ENCODE measurements at places on chromosomes 11 and 22.
A peak's percentile ranks its signal among the peaks of the same experiment; 100 is the strongest.

GRCh38 chr22:19815093-19815822 lies 39.4 kb downstream of the GNB1L start:
- no peak for DNase-seq

DNA sequence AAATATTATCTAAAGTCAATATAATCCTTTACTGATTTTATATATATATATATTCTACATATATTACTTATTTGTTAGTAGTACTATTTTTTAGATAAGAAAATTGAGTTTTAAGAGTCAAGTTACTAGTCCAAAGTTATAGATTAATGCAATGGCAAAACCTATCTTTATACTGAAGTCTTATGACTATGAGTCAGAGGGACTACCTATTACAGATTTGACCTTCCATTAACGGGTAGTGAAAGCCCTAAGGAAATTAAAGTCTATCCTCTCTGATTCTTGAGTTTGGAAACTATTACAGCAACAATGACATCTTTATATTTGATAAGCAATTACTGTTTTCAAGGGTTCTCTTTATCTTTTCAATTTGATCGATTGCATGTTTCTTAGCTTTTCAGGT lies 315.8 kb downstream of the CASP12 start:
- no peak for DNase-seq

DNA sequence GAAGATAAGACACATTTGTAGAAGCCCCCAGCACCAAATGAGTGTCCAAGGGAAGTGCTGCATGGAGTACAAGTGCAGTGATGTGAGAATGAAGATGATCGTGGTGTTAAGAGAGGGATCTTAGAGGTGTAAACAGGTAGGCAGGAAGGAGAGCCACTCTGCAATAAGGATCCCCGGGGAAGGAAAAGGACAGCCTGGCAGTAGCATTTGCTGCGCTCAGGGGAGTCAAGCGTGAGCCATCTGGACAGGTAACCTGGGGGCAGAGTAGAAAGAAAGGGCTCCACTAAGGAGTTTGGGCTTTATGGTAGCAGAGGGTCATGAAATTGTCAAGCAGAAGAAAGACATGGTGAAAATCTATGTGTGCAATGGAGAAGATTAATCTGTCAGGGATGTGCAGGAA lies 587.2 kb downstream of the BUD13 start:
- no peak for DNase-seq

- no peak for DNase-seq
Observed at GRCh38 chr11:116499396-116500003, 273.3 kb downstream of the BUD13 start.

DNA sequence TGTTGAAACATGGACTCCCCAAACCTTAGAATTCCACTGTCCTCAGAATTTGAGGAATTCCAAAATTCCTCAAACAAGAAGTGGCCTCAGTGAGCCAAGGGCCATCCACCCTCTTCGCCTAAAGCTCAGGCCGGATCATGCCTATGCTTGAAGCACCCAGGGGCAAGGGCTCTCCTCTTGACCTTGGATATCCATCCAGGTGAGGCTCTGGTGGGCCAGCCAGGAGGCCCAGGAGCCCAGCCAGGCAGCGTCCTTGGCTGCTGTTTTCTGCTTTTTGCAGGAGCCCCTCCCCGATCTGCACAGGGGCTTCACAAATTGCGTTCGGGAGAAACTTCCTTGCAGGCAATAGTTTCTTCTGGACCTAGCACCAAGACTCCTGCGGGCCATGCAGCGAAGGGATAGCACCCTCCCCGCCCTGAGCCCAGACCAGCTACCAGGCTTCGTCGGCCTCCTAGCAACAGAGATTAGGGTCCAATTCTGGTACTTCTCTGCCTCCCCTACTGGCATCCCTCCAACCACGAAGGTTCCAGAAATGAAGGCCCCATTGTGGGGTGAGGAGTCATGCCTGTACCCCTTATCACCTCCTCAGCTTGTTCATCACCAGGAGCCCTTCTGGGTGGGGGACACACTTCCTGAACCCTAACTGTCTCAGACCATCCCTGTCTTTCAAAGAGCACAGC lies 2.0 kb downstream of the PHLDA2 start:
- DNase-seq: no peak

DNA sequence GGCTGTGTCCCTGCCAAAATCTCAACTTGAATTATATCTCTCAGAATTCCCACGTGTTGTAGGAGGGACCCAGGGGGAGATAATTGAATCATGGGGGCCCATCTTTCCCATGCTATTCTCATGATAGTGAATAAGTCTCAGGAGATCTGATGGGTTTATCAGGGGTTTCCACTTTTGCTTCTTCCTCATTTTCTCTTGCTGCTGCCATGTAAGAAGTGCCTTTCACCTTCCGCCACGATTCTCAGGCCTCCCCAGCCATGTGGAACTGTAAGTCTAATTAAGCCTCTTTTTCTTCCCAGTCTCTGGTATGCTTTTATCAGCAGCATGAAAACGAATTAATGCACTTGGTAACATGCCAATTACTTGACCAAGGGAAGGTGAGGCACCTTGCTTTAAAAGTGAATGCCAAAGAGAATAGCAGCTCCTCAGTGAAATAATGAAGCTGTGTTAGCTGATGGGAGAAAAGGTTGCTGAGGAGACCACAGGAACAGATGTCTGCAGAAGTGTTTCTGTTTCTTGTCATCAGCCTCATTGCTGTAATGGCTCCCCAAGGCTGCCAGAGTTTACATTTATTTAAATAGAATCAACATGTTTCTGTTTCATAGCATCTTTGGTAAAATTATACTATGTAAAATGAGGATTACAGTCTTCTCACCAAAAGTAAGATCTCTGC lies 89.0 kb upstream of the CD44 start:
- DNase-seq: no peak

- no peak for DNase-seq
Observed at GRCh38 chr11:120236169-120237107, 3.5 kb upstream of the POU2F3 start.

GRCh38 chr11:45850446-45850845 lies 3.2 kb downstream of the CRY2 start:
- DNase-seq: no peak

GRCh38 chr11:35618497-35619115 lies 346 bp downstream of the FJX1 start:
- DNase-seq: no peak

DNA sequence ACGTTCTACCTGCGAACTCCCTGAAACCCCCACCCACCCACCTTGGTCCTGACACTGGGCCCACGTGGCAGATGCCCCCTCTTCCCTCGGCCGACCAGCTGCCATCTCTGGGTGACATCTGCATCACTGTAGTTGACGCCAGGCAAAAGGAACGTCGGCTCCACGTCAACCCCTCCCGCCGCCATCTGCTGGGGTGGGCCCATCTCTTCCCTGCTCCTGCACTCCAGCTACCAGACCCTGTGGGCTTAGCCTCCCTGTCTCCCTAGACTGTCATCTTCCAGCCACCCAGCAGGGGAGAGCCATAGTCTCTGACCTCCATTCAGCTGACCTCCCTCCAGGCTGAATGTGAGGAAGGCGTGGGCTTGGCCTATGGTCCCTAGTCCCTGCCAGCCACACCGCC lies 21.4 kb downstream of the CHID1 start:
- no peak for DNase-seq

DNA sequence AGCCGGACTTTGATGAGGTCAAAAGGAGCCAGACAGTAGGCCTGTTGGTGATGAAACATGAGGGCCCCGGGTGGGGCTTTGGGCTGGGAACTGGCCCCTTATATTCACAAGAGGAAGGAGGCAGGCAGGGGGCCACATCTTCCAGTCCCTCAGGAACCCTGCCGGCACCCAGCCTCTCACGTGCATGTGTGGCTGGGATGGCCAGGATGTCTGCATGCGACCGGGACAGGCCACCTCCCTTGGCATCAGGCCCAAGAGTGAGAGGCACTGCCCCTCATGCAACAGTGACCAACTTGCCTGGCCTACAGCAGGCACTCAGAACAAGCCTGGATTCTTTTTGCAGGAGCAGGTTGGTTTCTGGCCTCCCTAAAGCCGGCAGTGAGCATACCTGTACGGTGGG lies 5.4 kb downstream of the SLC25A45 start:
- DNase-seq: no peak

- no peak for DNase-seq
Observed at GRCh38 chr11:83092488-83093384, 21.0 kb upstream of the RAB30 start.

- no peak for DNase-seq
Observed at GRCh38 chr11:68065841-68066240, 27.0 kb downstream of the TCIRG1 start.

GRCh38 chr11:44910591-44910990 lies 40.1 kb downstream of the TP53I11 start:
- no peak for DNase-seq

DNA sequence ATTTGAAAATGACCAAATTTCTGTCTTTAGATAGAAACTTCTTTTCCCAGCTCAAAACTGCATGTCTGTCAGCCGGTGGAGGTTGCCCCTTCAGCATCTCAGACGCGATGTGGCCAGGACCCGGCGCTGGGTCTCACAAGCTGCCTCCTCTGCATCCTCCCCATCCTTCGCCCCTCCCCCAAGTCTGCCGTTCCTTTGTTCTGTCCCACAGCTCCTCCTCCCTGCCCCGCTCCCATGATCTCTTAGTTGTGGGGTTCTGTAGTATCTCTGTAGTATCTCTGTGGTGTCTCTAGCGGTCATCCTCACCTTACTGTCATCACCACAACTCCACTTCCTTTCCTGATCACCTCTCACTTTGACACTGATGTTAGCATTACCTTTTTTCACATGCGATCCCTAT lies 49.9 kb downstream of the TRAF6 start:
- DNase-seq: no peak

DNA sequence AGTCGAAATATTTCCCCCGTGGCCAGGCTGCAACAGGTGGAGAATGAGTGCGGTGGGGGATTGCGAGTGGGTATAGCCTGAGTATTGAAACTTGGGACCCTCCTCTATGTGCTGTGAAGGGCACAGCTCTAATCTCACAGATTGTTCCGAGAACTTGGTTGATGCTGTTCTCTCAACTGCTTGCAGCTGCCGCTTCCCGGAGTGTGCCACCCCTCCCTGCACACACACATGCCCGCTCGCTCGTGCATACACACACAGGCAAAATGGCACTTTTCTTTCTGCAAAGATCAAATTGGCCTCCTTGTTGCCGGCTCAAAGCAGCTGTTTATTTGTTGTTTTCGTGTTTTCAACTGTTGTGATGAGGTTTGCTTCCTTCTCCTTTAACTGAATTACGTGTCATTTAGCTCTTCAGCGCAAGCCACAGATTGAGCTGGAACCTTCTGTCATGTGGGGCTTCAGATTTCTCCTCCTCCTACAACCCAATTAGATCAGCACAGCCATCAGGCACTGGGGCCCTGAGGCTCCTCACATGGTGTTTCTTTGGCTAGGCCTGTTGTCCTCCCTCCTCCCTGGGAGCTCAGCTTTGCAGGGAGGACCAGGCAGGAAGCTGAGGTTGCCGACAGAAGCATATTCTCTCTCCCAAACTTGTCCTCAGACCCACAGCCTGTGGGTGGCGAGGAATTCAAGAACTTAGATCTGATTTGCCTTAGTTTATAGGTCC lies 13.9 kb upstream of the B3GAT1 start:
- no peak for DNase-seq

- peak; percentile 32 for DNase-seq
Observed at GRCh38 chr11:36230779-36231699, 58.2 kb downstream of the COMMD9 start.

DNA sequence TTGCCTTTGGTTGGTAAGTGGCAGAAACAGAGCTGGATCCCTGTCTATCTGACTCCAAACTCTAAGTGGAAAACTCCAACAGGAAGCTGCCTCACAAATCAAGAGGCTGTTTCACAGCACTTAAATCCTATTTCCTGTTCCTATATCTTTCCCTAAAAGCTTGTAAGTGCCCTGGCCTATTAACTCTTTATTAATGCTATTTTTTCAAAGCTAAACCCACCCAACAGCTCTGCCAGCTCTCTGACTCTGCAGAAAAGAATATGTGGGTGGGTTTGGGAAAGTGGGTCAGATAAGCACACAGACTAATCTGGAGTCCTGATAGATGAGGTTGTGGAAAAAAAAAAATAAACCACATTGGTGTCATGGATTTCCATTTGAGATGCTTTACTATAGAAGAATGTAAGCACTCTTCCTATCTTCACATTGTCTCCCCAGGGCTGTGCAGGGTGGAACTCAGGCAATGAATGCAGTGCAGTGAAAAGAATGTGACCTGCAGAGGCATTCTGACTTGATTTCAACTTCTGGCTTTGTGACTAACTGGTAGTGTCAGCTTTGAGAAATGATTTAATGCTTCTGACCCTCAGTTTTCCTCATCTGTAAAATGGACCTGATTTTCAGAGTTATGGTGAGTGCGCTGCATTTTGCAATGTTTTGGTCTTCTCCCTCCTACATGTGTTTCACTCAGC lies 125.6 kb downstream of the AASDHPPT start:
- peak; percentile 24 for DNase-seq

GRCh38 chr11:34650528-34650927 lies 29.6 kb downstream of the EHF start:
- no peak for DNase-seq

DNA sequence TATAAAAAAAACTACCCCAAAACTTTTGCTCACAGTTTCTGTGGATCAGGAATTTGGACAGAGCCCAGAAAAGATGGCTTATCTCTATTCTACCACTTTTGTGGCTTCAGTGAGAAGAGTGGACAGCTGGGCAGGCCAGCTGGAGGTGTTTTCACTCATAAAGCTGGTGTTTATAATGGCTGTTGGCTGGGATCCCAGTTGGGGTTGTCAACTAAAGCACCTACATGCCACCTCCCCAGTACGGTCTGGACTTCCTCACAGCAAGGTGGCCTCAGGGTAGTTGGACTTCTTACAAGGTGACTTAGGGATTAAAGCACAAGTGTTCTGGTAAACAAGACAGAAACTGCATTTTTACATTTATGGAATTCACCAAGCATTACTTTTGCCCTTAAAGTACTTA lies 171.0 kb downstream of the NELL1 start:
- no peak for DNase-seq

DNA sequence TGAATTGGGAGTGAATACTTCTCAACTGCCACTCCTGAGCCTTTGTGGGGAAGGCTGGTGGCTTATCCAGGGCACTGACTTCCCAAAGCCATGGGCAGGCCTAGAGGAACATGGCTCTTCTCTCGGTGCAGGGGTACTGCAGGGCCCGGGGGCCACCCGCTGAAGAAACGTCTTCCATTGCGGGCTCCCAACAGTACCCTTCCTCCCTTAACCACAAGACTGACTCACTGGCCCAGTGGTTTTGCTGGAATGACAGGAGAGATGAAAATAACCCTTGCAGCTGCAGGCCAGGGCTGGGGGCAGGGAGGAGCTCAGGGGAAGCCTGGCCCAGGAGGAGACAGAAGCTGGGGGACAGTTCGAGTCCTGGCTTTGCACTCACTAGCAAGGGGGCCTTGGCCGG lies 13.5 kb downstream of the TXN2 start:
- DNase-seq: peak; percentile 95

GRCh38 chr11:65907878-65908277 lies 7.7 kb upstream of the FOSL1 start:
- no peak for DNase-seq

GRCh38 chr11:103806130-103806895 lies 230.1 kb upstream of the DDI1 start:
- DNase-seq: peak; percentile 78

All from non-pigmented ciliary epithelial cell (primary cell).